ENCODE measurements at places on chromosomes 6 and 20.

DNA sequence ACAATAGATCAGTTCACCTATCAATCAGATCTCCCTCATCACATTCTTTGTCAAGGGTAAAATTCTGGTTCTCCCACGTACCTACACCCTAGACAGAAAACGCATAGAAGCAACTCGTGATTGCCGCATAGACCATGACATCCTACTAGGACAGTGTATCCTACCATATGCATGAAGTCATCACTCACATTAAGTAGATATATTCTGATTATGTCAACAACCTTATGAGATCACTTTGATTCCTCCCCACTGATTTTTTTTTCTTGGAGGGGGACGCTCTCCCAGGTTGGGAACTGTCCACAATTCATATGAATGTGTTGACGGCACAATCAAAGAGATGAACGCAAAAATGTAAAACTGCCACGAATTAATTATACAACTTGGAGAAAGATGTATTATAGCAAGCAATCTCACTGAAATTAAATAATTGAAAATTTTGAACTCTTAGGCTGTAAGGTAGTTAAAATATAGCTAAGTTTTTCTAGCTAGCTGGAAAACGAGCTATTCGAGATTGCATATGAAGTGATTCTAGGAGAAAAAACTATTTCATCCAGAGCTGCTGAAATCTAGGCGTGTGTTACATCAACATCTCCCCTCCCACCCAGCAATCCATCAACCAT, 82.5 kb upstream of the CCDC28A start:
- DNase-seq: no peak

DNA sequence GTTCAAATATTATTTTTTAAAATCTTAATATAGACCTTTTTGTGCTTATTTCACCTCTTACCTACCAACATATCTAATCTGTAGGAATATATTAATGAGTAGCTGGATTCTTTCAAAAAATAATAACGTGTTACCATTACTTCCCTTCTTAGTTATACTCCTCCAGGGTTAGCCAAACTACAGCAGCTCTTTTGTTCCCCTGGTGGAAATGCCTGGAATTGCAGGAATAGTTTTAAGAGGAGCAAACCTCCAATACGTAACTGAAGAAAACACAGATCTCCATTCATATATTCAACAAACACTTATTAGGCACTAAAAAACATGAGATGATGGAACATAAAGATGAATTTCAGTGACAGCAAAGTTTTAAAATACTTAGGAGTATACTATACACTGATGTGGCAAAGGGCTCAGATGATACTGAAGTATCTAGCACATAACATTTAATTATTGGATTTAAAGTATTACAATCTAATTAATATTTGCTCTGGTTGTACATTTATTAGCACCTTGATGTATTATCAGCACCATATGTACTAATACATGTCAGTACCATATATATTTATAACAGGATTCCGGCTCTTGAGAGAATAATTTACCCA, 78.3 kb downstream of the TBX18 start:
- no peak for DNase-seq

- DNase-seq: no peak
These were observed 28.3 kb downstream of the UST start for GRCh38 chr6:148775161-148775560.

GRCh38 chr6:117494694-117495318, 12.3 kb downstream of the DCBLD1 start:
- DNase-seq: no peak

DNA sequence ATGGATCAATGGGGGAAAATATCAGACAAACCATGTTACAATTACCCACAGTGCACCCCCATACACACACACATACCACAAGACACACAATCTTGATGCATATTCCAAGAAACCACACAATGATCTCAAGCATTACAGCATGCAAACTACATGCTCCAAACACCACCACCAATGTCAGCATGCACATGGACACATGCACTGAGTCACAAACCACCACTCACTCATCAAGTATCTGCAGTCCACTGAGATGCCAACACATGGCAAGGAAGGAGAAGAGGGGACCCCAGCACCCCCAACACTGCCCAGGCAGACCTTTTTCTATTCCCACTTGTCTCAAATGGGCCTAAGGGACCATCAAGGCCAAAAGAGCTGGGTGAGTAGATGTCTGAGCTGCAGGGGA, 91.6 kb downstream of the PREX1 start:
- DNase-seq: no peak

DNA sequence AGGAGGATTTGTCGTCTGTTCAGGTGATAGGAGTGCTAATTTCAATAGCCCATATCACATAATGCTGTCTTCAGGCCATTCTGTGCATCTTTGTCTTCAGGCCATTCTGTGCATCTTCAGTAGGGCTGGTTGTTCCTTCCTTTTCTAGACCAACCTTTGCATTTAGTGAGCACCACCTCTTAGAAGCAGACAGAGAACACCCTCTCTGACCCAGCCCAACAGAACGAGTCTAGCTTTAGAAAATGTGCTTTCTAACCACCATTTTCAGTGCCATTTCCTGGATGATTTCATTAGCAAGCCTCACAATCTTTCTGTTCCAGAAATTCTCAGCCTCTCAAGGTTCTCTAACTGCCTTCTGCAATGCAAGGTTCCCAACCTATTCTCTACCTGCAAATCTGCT, 215.3 kb upstream of the KCNQ5 start:
- no peak for DNase-seq

- DNase-seq: peak; percentile 29
These were observed 706 bp downstream of the ZNF184 start for GRCh38 chr6:27472182-27472616.

GRCh38 chr6:130997061-130997753, 65.8 kb downstream of the EPB41L2 start:
- DNase-seq: no peak

- DNase-seq: no peak
These were observed 5.7 kb downstream of the QKI start for GRCh38 chr6:163420289-163420614.

- no peak for DNase-seq
These were observed 250.4 kb downstream of the NKAIN2 start for GRCh38 chr6:124054034-124054433.

DNA sequence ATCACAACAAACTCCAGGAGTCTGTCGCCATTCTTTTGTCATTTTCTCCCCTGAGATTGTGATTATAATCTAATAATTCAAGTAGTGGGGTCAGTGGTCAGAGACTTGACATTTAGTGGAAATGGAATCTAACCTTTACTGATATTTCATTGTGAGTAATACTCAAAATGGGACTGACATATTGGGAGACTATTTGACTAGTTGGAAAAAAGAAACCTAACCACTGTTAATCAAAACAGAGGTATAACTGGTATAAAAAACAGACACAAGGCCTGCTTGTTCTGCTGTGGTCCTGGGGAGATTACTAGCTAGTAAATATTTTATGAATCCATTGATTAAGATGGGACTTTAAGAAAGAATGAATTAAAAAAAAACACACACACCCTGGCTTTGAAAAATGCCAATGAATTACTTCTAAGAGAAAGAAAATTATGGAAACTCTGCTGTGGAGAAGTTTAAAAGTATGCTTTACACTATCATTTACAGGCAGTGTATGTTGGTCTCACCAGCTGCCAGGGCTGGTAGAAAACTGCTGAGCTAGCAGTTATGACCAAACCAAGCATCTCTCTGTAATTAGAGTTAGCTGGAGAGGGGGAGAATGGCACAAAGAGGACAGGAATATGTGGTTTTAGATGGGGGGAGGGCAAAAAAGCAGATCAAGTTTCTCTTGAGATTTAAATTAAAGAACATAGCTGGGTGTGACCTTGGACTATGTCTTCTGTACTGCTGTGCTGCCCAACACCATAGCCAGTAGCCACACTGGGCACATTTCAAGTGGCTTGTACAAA, 103.7 kb downstream of the FYN start:
- no peak for DNase-seq

- DNase-seq: no peak
These were observed 67.4 kb upstream of the RUNX2 start for GRCh38 chr6:45260696-45261095.

Data from activated T-helper 1 cell treated with anti-CD3 and anti-CD28 coated beads, Interleukin-2, amount 50 U/mL, for 16 hours (primary cell).